IPS DF 6.9 (cell line): ENCODE measurements at places on chromosomes 5 and 9.

GRCh38 chr5:132227235-132227484 is 493 bp downstream of the P4HA2 start:
- DNase-seq = no peak

DNA sequence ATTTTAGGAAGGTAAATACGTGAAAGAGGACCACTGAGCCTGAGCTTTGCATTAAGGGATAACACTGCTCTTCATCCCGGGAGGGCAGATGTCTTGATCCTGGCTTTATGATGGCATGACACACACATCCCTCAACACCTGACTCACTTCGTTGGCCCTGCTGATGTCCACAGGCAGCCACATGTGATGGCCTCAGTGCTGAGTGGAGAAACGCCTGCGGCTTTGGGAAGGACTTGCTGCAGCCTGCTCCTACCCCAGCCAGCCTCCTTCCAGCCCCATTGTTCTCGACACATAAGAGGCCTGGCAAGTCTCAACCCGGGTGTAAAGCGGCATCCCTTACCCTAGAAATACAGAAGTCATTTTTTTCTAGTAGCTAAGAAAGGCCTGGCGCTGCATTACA is 169.0 kb downstream of the SYK start:
- DNase-seq = no peak

- DNase-seq = no peak
Observed at GRCh38 chr5:153988510-153988909, 50.2 kb downstream of the FAM114A2 start.

- DNase-seq = no peak
Observed at GRCh38 chr9:71984831-71985281, 73.4 kb downstream of the C9orf85 start.

GRCh38 chr9:120890320-120891244 is 13.6 kb upstream of the PHF19 start:
- no peak for DNase-seq

DNA sequence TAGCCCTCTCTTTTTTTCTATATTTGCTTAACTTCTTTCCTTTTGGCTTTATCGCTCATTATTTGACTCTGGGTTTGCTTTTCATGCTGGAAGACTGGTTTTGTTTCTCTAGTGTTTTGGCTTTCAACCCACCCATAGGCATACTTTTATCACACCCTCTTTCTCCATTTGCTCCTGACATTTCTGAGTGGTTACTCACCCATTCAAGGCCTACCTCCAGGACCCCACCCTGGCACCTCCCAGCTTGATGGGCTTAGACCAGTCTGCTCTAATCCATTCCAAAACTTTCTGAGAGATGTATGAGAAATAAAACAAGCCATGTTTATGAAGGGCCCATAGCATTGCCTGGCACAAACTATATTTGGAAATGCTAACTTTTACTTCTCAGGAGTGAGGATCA is 18.1 kb downstream of the C6 start:
- DNase-seq = no peak

GRCh38 chr9:110220809-110221208 is 12.8 kb upstream of the C9orf152 start:
- DNase-seq = no peak

DNA sequence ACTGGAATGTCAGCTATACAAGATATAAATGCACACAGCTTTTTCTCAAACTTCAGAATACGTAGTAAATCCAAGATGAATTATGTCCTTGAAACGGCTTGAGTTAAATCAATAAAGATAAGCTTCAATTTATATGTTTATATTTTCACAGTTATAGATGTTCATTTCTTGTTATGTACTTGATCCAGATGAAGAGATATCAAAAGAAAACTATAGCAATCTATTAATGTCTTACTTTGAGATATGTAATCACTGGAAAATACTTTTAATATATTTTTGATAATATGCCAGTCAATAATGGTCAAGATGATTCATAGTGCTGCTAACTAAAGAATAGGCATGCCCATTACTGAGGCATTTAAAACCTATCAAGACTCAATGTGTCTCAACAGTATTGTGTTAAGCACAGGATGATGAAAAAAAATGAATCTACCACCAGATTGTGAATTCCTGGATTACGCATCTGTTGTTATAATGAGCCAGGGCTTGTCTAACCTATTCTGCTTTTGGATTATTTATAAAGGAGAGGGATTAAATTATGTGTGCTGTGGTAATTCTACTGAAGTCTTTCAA is 372.6 kb upstream of the PRR16 start:
- DNase-seq = no peak

GRCh38 chr9:87682618-87683017 is 43.3 kb upstream of the CTSL start:
- no peak for DNase-seq

DNA sequence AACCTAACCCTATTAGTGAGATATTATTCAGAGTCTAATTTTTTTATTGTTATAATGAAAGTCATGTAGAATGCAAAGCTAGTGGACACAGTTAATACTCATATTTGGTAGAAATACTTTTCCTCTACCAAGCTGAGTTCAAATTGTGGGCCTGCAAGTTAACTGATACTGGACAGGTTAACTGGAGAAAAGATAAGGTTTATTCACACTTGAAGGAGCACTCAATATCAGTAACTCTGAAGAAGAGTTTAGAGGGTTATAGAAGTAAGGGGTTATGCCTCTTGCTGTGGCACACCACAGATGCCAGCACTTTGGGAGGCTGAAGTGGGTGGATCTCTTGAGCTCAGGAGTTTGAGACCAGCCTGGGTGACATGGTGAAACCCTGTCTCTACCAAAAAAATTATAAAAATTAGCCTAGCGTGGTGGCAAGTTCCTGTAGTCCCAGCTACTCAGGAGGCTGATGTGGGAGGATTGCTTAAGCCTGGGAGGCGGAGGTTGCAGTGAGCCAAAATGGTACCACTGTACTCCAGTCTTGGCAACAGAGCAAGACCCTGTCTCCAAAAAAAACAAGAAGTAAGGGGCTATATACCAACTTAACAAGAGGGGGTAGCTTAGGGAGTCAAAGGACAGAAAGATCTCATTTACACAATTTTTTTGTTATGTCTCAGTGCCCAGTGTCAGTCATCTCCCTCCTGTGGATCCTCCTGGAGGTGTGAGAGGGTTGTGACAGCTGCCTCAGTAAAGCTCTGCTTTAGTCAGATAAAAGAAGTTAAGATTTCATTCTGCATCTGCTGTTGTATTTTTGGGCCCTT is 121.2 kb upstream of the GRHPR start:
- no peak for DNase-seq

- no peak for DNase-seq
Observed at GRCh38 chr5:142866563-142867275, 96.5 kb downstream of the ARHGAP26 start.

DNA sequence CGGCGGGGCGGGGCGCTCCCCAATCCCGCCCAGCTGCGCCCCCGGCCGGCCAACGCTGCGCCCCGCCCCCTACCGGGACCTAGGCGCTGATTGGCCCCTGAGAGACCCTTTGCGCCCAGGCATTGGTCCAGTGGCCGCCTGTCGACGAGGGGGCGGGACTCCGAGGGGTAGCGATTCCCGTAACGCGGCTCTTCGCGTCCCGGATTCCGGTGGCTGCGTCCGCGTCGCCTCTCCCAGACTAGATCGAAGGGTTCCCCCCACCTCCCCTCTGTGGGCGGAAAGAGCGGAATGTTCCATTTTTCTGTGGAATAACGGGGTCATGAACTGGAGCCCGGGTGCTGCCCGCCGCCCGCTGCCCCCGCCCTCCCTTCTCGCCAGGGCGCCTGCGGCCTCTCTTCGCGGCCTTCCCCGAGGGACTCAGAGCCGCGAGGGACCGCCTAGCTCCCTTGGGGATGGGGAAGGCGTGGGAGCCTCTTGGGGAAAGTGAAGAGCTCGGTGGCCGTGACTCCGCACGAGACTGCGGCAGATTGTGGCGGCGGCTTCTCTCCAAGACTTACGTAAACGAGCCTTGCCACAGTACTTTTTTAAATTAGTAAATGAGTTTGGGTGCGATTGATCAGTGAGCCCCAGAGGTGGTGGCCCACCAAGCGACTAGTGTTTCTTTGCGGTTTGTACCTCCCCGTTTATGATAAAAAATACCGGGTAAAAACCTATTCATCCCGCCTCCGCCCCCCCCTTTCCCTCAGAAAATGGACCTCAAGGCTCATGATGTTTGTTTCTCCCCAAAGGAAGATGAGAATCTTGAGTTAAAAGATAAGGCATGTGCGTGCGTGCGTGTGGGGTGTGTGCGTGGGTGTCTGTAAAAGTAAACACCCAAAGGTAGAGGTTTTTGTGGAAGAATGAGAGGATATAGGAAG is 493 bp upstream of the IL6ST start:
- DNase-seq = peak; percentile 84

GRCh38 chr9:26264709-26265601 is 586.7 kb upstream of the TUSC1 start:
- DNase-seq = no peak

GRCh38 chr5:127417528-127417927 is 99.9 kb upstream of the PRRC1 start:
- DNase-seq = no peak

GRCh38 chr9:122346478-122347347 is 24.1 kb upstream of the PTGS1 start:
- no peak for DNase-seq

GRCh38 chr5:149886692-149887470 is 57.7 kb downstream of the PDE6A start:
- DNase-seq = no peak

- peak; percentile 84 for DNase-seq
Observed at GRCh38 chr9:131755541-131756198, 15.8 kb upstream of the RAPGEF1 start.

DNA sequence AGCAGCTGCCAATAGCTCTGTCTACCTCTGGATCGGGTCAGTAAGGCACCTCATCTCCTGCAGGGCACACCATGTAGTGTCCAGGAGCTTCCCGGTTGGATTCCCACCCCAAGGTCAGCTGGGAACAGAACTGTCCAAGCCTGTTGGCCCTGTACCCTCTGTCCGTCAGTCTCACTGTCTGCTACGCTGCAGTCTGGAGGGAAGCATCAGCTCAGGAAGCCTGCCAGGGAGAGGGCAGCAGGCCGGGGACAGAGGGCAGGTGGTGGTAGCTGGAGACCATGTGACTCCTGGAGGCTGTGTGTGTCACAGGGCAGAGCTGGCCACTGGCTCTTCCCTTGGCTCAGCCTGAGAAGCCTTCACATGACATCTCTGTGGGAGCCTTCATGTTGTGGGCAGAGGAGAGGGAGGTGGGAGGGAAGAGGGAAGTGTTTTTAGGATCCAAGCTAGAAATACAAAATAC is 134.5 kb downstream of the SEC61B start:
- no peak for DNase-seq

- no peak for DNase-seq
Observed at GRCh38 chr5:145502906-145503305, 332.2 kb downstream of the PRELID2 start.

DNA sequence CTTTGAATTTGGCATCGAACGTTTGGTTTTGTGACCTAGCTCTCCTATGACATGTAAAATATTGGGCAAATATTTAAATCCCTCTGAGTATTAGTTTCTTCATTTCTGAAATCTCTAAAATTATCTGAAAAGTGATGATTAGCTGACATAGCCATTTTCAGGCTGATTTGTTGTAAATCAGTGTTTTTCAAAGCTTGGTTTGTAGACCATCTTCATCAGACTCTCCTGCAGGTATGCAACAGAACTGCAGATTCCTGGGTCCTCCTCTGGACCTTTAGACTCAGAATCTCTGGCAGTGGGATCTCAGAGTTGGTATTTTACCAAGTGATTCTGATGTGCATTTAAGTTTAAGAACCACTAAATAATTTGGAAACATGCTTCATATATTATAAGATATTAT is 38.9 kb upstream of the NMUR2 start:
- no peak for DNase-seq
